ENCODE measurements at places on chromosomes 5 and 9.

DNA sequence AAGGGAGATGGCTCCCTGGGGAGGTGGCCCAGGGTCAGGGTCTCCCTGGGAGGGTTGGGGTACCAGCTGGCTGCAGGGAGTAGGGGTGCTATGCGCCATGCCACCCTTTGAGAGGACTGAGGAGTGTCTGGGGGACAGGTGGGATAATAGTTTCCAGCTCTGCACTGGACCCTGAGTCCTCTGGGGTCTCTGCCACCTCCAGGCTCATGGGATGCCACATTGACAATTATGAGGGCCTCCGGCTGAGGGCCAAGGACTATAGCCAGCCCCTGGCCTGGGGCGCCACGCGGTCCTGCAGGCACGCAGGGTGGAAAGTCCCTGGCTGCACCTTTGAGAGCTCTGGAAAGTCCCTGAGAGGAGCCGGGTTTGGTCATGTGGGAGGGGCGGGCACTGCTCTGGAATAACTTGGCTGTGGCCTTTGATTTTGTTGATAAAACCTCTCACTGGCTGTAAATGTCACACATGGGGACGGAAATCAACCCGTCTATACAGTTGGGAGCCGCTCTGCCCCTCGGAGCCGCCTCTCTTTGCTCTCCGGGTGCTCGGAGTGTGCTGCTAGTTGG lies 16.0 kb downstream of the TRAF2 start:
- peak; percentile 80 for DNase-seq

DNA sequence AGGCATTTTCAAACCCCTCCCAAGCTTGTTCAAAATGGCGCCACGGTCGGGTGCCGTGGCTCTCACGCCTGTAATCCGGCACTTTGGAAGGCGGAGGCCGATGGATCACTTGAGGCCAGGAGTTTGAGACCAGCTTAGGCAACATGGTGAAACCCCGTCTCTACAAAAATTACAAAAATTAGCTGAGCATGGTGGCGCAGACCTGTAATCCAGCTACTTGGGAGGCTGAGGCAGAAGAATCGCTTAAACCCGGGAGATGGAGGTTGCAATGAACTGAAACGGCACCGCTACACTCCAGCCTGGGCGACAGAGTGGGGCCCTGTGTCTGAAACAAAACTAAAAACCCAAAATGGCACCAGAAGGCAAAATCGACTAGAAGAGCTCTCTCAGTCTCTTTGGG lies 142.0 kb downstream of the MTX3 start:
- no peak for DNase-seq

GRCh38 chr9:126461029-126461428 lies 134.4 kb downstream of the MVB12B start:
- DNase-seq: no peak

GRCh38 chr5:134874831-134875655 lies 872 bp downstream of the TXNDC15 start:
- DNase-seq: no peak

DNA sequence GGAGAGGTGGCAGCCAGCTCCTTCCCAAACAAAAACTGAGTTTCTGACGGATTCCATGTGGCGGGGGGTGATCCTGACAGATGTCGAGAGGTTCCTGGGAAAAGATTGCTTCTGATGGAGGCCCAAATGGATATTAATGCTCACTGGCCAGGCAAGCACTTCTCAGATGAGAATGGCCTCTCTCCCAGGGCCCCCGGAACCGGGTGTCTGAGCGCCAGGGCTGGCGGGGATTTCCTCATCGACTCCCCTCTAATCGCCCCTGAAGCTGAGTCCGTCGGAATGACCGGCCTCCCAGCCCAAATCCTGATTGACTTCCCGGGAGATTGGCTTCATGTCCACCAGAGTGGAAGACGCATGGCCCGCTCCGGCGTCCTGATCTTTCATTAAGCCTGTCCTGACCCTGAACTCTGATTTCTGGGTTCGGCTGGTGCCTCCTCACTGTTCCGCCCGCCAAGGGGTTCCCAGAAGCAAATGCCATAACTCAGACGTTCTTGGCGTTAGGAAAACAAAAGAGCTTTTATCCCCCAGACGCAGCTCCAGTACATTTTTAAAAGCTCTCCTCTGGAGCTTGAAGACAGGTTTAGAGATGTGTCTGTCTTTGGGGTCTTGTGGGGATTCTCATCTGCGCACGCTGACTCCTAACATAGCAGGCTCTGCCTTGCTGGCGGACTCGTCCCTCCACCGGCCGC lies 17.6 kb downstream of the FIBCD1 start:
- DNase-seq: no peak
